ENCODE measurements at places on chromosomes 12 and 14.

GRCh38 chr12:123433615-123434014 lies 2.9 kb downstream of the RILPL2 start:
- no peak for DNase-seq

DNA sequence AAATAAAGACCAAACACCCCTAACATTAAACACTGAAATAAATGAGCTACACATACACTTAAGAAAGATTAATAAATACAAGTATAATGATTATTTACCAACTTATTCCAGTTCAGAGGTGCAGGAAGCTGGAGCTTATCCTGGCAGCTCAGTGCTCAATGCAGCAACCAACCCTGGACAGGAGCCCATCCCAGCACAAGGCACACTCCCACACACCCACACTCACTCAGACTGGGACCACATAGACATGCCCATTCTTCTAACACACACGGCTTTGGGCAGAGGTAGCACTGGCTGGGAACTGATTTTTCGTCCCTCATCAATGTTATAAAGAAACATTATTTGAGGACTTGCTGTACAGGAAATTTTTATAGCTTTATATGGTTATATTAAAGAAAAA lies 797.4 kb downstream of the RPS29 start:
- no peak for DNase-seq

- no peak for DNase-seq
Observed at GRCh38 chr12:94952325-94952724, 51.2 kb downstream of the NDUFA12 start.

GRCh38 chr12:14960548-14961465 lies 594 bp downstream of the ARHGDIB start:
- DNase-seq, result no peak

DNA sequence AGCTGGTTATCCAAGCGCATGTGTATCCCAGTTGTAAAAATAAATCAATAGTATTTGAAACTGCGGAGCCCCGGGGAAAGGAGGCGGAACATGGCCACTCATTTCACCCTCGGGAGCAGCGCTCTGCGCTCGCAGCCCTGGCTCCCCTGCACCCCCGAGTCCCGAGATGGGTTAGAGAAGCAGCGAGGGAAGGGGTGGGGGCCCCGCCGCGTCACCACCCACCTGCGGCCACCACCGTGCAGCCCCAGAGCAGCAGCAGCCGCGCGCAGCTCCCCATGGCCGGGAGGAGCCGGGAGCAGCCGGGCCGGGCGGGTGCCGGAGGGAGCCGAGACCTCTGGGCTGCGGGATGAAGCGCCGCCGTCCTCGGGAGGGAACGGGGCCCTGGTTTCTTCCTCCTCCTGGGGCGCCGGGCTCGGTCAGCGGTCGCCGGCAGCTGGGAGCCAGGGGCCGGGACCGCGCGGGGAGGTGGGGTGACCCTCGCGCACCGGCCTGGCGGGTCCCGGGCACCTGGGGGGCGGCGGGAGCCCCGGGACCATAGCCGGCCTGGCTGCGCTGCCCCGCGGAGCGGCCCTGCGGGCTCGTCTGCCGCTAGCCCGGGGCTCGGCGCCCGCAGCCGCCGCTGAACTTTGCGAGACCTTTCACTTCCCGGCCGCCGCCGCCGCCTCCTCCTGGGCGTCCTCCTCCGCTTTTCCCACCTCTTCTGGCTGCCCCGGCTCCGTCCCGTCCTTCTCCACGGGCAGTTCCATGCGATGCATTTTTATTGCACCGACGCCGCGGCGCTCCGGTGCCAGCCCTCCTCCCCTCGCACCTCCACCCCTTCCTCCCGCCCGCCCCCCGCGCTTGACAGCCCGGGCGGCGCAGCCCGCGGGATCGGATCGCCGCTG lies at the start of gene NTN4:
Gene NTN4 (minus strand): TSS at position 732 of the 884 bp plus-strand sequence. CDS start 455 bp downstream, at position 277.
- no peak for DNase-seq

GRCh38 chr14:22898302-22899090 lies 15.5 kb downstream of the REM2 start:
- no peak for DNase-seq

DNA sequence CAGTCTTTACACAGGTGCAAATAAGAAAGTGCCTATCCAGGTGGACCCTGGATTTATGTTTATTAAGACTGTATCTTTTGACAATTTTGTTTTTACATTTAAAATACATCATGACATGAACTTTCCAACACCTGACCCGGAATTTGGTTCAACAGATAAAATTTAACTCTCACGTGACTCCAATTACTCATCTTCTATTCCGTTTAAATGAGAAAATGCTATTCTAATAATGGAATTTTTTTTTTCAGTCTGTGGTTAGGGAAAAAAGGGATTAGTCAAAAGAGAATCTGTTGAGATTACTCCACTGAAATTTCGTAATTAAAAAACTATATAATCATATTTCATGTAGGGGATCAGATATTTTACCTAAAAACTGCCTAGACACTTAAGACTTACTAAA lies 11.1 kb downstream of the VPS37B start:
- no peak for DNase-seq

DNA sequence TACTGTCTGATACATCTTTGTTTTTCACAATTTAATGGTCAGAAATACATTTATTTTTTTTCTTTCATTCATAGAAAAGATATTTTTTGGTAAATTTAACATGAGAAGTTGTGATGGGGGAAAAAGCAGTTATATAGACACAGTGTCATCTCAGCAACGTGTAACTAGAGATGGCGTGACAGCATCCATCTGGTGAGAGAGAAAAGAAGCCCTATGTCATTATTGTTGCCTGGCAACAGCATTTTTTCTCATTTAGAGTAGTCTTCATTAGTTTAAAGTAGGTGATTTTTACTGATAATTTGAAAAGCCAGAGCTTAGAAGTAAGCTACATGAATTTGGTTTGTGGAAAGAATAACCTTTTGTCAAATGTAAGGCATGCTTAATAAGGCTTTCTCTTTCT lies 128.6 kb downstream of the ACSS3 start:
- DNase-seq, result no peak

All from AG09309 (cell line).